ENCODE measurements at places on chromosomes 6 and 20.

GRCh38 chr20:54510541-54511129 lies 35.2 kb downstream of the DOK5 start:
- DNase-seq: no peak

GRCh38 chr6:69820438-69820837 lies 23.6 kb upstream of the LMBRD1 start:
- no peak for DNase-seq

DNA sequence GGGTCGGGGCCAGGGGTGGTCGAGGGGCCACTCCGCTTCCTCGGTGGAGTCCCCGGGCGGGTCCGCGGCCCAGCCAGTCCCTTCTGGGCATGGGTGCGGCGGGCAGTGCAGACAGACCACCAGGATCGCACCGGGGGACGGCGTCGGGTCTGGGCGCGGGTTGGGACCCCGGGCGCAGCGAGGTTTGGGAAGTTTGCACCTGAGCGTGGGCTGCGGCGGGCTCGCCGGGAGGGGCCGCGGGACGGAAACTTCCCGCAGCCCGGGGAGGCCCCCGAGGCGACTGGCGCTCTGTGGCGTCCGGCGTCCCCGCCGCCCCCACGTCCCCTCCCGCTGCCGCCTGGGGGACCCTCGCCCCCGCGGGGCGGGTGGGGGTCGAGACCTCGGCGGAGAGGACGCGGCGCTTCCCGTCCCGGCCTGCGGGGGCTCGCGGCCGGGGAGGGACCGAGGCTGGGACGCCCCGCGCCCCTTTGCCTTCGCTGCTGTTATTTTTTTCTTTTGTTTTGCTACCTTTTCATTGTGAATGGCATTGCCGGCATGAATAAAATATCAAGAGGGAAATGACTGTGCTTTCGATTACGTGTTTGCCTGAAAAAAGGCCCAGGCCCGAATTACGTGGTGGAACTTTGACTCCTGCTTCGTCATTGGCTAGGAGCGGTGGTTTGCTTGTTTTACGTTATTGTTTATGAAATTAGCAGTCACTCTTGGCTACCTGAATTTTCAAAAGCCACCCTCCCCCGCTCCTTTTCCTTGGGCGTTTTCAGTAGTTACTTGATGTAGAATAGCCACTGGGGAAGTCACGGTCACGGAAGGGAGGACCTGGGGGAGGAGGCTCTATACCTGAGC lies 703 bp downstream of the SNX9 start:
- peak; percentile 68 for DNase-seq

- no peak for DNase-seq
Observed at GRCh38 chr20:60339738-60340137, 381.5 kb downstream of the CDH26 start.

GRCh38 chr6:121849477-121849876 lies 414.0 kb downstream of the GJA1 start:
- peak; percentile 56 for DNase-seq

DNA sequence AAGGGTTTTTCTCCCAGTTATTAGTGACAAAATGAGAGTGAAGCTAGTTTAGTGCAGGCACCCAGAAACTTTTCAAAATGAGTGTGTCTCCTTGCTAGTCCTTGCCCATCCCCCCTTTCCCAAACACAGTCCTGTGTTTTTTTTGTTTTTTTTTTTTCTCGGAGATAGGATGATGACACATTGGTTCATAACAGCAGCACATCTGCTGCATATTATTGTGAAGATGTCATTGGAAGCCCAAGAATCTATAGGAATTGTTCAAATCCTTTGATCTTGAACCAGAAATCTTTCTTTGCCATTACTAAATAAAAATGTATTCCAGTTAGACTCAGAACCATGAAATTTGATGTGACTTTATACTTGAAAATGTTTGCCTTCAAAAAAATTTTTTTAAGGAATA lies 162.4 kb downstream of the FRK start:
- DNase-seq: no peak

- DNase-seq: peak; percentile 55
Observed at GRCh38 chr20:54649511-54649962, 174.1 kb downstream of the DOK5 start.

DNA sequence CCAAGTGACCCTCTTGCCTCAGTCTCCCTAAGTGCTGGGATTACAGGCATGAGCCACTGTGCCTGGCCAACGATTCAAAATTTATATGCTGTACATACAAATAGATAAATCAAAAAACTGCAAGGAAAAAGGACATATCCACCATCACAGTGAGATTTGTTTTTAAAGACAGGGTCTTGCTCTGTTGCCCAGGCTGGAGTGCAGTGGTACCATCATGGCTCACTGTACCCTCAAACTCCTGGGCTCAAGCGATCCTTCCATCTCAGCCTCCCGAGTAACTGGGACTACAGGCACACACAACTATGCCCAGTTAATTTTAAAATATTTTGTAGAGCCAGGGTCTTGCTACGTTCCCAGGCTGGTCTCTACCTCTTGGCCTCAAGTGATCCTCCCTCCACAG lies 61.5 kb downstream of the MAP3K7 start:
- DNase-seq: no peak
